IPS DF 6.9 (cell line): ENCODE measurements at places on chromosomes 1 and 21.

- DNase-seq, result no peak
These were observed 8.7 kb downstream of the UBE2G2 start for GRCh38 chr21:44792702-44793591.

- no peak for DNase-seq
These were observed 59.5 kb downstream of the PIK3R3 start for GRCh38 chr1:46072975-46073374.

- DNase-seq, result no peak
These were observed 138.5 kb upstream of the SGIP1 start for GRCh38 chr1:66395202-66396061.

- DNase-seq, result no peak
These were observed 129.8 kb downstream of the VAV3 start for GRCh38 chr1:107835151-107835670.

GRCh38 chr1:171480035-171480434 is 5.3 kb upstream of the PRRC2C start:
- DNase-seq, result no peak
